ENCODE measurements at places on chromosomes 5 and 9.

DNA sequence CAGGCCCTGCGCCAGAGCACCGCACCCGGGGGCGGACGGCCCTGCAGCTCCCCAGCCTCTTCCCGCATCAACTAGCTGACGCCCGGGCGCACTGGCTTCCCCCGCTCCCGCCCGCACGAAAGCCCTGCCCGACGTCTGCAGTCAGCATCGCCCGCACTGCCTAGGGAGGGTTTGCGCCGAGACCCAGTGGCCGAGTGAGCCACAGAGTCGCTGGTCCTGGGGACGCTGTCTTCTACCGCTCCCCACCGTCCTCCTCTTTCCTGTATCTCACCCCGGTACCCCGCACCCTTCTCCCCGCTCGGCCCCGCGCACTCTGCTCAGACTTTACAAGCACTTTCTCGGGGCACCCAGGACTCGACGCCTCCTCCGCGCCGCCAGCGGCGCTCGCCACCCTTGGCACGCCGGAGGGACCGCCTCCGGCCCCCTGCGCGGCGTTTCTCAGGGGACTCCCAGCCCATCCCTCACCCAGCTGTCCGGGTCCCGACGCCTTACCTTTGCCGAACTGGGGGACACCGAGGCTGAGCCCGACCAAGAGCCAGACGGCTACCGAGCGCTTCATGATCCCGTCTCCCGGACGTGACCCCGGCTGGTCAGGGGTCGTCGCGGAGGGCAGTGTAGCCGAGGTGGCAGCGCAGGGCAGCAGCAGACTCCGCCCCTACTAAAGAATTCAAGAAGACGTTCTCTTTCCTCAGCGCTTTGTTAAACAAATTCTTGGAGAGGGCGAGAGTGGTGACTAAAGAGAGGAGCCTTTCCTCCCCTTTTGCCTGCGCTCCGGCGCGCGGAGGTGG lies 670 bp downstream of the EDIL3 start:
- DNase-seq = no peak

DNA sequence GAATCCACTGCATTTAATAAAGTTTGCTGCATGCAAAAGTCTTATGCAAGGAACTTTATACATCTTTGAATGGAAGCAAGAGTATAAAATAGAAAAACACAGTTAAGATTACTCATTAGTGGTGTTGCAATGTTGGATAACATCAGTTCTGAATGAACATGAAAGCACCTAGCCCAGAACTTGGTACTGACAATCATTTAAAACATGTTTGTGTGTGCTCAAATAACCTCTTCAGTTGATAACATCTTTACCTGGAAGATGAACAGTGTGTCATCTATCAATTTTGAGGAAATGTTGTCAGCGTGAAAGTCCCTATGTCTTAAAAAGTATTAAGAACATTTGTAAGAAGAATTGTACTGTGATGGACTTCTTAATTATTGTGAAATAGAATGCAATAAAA lies 370.4 kb upstream of the GRAMD2B start:
- DNase-seq = no peak

DNA sequence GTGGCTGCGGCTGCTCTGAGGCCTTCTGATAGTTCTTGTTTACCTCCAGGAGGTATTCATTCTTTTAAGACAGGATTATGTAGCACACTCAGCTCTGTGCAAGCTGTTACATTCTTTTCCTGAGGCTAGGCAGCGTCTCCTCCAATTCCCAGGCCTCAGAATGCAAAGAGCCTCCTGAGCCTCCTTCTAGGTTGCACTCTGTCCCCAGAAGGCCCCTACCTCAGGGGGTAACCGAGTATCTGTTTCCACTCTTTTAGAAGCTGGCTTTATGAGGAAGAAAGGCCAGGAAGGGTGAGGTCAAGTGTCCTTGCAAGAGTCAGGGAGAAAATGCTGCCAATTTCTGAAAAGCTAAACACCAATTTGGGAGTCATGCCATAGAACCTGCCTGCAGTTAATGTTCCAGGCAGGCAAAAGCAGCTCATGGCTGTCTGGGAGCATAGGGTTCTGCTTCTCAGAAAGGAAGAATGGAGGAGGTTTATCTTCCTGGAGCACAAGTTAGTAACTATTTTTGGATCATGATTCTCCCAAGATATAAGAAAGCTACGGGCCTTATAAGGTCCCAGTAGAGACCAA lies 178.9 kb downstream of the SEMA6A start:
- DNase-seq = no peak

DNA sequence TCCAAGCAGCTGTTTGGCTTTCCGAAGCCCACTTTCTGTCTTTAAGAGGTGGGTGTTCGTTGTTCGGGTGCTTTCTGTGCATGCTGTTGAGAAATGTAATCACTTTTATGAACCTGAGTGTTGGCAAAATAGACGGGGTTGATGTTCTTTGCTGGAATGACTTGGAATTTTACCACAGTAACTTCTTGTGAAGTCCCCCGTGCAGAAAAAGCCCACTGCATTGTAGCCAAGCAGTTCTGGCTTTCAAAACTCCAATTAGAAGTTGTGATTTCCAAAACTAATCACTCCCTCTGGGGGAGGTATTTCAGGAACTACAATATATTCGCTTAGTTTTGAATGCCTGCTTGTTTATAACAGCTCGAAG lies 111.1 kb downstream of the PAM start:
- no peak for DNase-seq

GRCh38 chr9:134660407-134660806 lies 18.8 kb downstream of the COL5A1 start:
- DNase-seq = no peak

DNA sequence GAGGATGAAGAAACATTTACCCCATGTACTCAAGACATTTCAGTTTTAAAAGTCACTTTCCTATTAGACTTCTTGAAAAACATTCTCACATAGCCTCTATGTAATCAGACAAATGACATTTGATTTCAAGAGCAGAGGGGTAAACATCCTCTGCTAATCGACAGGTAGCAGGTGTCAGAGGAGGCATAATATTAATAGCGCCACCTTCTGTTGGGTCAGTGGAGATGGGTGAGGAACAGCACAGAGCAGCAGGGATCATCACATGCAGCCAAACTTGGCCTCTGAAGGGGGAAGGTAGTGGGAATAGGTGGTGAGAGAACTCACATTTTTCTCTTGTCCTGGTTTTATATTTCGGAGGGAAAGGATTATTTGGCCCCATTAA lies 3.3 kb upstream of the LSM11 start:
- no peak for DNase-seq

GRCh38 chr5:10235350-10235749 lies 14.3 kb downstream of the ATPSCKMT start:
- DNase-seq = no peak

DNA sequence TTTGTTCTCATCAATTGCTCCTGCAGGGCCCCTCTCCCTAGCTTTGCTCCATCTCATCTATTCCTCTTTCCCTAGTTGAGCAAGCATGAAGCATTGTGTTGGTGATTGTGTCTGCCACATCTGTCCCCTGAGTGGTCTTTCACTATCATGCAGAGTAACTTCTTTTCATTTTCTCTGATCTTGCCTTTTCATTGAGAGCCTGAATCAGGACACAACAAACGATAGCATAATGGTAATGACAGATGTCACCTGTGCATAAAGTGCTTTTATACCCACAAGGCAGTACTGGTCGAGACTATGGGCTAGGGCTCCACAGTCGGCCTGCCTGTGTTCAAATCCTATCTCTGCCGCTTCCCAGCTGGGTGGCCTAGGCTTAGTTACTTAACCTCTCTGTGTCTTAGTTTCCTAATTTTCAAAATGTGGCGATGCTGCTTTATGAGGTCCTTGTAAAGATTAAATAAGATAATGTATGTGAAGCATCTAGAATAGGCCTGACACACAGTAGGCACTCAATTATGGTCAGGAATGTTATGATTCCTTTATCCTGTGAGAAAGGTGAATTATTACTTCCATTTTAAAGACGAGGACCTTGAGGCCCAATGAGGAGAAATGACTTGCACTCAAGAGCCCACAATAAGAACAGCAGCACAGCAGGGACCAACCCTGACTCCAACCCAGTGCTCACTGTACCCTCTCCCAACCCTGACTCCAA lies 137.1 kb upstream of the ZNF618 start:
- no peak for DNase-seq

GRCh38 chr9:38689678-38690077 lies 30.3 kb downstream of the FAM240B start:
- no peak for DNase-seq

DNA sequence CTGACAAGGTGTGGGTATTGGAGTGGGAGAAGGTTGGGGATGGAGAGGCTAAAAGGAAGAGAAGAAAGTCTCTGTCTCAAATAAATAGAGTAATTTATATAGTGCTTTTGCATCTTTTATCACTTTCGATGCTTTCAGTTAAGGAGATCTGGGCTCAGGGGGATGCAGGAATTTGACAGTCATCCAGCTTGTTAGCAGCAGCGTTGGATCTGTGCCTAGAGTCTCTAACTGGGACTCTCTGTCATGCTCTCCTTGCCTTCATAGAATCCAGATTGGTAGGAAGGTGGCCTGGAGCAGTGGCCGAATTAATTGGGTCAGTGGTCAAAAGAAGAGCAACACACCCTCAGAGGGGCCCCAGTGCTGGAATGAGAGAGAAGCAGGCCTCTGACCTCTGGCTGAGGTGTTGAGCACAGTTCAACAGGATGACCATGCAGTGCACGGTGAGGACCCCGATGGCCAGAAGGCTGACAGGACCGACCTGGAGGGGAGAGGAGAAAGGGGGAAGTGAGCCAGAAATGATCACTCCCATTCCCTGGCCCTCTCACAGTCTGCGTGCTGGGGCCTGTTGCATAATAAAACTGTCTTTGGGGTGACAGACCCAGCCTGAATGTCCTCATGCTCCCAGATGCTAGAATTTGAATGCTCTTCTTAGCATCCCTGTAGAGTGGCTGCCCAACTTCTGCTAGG lies 7.6 kb downstream of the SLC36A3 start:
- DNase-seq = no peak

DNA sequence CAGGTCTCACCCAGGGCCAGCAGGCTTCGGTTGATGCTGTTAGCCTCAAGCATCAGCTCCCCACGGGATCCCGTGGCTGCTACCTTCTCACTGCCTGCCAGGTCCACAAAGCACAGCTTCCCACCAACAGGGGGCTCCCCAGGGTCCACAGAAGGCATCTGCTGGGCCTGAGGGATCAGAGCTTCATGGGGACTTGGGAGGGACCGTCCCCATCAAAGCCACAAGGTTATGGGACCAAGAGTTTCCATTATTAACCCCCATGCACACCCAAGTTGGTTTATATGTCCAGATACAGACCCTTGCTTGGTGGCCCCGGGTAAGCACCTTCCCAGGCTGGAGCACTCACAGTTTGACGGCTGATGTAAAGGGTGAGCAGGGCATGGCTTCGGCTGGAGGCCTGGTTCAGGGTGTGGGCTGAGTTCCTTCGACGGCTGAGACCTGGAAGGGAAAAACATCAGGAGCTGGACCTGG lies 3.0 kb downstream of the KIF12 start:
- no peak for DNase-seq

DNA sequence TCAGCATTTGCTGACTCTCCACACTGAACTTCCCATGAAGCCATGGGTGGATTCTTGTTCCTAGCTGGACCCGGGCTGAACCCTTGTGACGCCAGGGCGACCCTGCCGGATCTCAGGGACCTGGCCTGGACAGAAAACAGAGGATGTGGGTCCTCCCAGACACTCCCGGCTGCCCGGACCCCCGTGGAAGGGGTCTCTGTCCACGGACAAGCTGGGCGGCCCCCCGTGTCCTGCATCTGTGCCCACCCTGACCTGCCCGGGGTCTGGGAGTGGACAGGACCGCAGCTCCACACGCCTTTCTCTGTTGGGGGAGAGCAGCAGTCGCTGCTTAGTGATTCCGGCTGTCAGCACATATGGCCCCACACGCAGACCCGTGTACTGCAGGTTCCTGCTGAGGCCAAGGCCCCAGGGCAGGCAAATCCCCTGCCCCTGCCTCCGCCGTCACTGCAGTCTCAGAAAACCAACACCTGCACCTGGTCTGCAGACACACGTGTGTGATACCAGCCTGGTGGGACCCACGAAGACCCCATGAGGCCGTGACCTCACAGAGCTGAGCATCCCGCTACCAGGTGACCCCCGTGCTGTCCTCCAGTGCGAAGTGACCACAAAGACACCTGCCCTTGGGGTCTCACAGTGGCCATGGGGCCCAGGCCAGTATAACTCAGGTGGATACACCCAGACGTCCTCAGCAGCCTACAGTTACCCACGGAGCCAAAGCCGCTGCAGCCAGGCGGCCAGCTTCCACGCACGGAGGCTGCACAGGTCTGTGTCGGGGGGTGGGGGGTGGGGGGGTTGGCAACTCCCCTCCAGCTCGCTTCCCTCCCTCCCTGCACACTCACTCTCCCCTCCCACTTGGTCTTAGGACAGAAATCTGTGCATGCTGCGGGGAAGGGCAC lies 50.6 kb downstream of the NKD2 start:
- no peak for DNase-seq

DNA sequence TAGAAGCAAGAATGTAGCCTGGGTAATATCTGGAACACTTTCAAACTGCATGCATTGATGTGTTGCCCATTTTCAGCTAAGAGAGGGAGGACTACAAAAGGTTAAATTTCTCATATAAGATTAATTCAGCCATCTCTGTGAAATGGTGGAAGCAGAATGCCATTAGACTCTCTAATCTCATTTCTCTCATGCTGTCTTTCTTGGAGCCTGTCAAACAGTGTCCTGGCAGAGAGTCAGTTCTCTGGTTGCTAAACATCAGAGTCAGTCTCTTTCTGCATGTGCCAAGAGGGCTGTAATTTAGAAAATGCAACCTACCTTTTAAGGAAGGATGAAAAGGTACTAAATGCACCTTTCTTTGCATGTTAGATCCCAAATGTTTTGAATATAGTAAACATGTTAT lies 910 bp upstream of the GARNL3 start:
- no peak for DNase-seq

- DNase-seq = no peak
Measured at GRCh38 chr5:3118340-3118739, 366.9 kb upstream of the IRX2 start.
